ENCODE measurements at places on chromosomes 16 and 17.

- DNase-seq: no peak
Observed at GRCh38 chr17:57626520-57627210, 118.4 kb downstream of the CCDC182 start.

DNA sequence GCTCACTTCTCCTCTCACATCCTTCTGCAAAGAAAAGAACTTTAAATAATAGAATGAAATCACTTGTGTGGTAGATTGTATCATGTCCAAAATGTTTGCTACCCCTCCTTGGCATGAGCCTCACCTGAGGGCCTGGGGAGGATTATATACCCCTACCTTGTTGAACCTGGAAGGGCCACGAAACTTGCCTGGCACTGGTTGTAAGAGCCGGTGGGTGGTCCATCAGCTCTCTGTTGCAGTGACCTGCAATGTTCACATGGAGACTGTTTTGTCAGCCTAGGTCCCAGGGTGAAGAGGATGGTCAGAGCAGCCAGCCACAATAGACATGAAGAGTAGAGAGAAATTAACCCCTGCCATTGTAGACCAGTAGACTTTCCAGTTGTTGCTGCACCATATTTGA is 10.2 kb downstream of the RSAD1 start:
- DNase-seq: no peak

- DNase-seq: no peak
Observed at GRCh38 chr17:4204710-4205173, 59.0 kb downstream of the ANKFY1 start.

- DNase-seq: no peak
Observed at GRCh38 chr17:43927060-43927864, 15.0 kb downstream of the PPY start.

DNA sequence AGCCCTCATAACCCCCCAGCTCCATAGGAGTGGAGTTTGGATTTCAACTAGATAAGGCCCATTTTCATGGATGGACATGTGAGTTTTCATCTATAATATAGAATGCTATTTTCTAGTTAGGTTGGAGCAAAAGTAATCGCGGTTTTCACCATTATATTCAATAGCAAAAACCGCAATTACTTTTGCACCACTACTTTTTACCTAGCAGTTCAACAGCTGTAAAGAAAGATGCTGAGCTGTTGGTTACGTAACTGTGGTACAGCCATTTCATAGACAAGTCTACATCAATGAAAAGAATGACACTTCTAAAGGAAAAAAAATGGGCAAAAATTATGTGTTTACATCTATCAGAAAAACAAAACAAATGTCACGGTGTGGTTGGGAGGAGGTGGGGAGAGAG is 507.7 kb downstream of the MAF start:
- DNase-seq: no peak

DNA sequence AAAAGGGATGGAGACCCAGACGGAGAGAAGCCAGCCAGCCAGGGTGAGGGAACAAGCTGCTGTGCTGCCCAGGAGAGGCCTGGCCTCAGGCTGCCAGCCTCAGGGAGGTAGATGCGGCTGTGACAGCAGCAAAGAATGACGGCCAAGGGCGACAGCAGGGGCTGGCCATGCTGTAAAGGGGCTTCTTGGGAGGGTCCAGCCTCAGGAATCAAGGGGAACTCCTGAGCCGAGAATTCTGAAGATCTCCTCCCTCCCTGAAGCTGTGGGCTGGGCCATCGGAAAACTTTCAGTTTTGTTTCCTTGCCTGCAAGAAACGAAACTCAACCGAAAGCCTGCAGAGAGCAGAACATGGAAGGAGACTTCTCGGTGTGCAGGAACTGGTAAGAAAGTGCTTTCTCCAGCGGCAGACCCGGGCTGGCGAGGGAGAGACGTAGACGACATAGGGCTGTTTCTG is at the start of gene XAF1:
Gene XAF1, plus strand, starts transcription at position 316 of the 454 bp plus-strand sequence. Its CDS starts 33 bp downstream, at position 349.
- peak; percentile 32 for DNase-seq

DNA sequence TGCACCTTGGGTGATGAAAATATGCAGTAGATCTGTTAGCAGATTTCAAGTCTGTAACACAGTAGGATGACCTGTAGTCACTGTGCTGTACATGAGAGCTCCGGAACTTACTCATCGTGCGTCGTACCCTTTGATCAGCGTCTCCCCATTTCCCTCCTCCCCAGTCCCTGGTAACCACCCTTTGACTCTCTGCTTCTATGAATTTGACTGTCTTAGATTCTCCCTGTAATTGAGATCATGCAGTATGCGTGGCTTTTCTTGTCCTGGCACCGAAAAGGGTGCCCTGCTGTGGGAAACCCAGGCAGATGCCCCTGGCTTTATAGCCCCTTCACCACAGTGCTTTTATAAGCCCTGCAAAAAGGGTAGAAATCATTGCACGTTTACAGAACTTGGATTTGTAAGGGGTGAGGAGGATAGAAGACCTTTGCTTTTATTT is 20.5 kb downstream of the CLEC16A start:
- DNase-seq: no peak

GRCh38 chr16:52312716-52313115 is 234.2 kb downstream of the TOX3 start:
- no peak for DNase-seq

GRCh38 chr17:80650751-80651518 is 106.3 kb downstream of the RPTOR start:
- DNase-seq: no peak

GRCh38 chr17:81309140-81309858 is 14.2 kb upstream of the SLC38A10 start:
- no peak for DNase-seq

DNA sequence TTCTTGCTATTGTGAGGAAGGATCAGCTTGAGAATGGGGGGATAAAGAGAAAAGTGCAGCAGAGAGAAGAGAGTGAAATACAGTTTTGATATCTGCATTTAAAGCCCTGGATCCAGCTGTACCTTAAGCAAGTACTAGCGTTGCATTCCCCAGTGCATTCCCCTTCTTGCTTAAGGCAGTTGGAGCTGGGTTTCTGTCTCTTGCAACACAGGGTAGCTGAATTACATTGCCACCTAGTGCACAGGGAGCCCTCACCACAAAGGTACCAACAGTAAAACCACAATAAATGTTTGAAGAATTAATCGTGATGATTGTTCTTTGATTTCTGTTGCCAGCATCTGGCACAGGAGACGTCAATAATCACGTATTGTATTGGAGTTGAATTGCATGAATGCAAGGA is 588.7 kb downstream of the RBFOX1 start:
- DNase-seq: no peak

DNA sequence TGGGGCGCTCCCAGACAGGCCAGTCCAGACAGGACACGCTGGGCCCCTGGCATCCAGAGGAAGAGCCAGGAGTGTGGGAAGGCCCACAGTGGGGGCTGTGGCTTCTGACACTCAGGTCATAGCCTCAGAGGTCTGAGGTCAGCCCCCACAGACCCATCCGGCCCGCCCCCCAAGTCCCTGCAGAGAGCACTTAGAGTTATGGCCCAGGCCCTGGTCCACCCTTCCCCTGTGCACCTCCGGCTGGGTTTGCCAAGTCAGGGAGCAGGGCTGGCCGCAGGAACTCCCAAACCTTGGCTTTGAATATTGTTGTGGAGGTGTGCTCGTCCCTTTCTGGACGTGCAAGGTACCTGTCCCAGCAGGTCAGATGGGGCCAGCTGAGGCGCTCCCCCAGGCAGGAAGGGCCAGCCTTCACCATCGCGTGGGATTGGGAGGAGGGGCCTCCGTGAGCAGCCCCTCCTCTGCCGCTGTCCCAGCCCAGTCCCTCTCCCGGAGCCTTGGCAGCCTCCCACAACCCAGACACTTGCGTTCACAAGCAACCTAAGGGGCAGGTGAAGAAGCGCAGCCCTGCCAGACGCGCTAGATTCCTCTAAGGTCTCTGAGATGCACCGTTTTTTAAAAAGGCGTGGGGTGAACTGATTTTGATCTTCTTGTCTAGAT is 74.6 kb downstream of the SOCS1 start:
- DNase-seq: no peak
